Activated naive CD4-positive, alpha-beta T cell (primary cell): ENCODE measurements at places on chromosomes 6 and 20.

DNA sequence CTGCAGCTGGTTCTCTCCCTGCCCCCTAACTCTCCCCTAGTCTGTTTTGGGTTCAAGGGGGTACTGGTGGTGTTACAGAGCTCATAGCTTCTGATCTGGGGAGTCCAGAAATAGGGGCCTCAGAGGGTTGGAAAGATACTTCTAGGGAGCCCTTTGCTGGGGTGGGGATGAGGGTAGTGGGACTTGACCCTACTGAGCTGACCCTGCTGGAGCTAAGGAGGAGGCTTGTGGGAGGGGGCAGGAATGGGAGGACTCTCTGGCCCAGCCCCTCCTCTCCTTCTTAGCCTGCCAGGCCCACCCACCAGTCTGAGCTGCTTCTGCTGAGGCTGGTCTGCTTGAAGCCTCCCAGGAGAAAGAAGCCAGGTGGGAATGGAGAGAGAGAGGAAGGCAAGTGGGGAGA, at the start of gene EGFL8:
TSS of gene EGFL8 (plus strand) at position 301 of the 400 bp plus-strand sequence. CDS start 1,571 bp downstream, outside the sequence.
- DNase-seq, result no peak

GRCh38 chr6:106415921-106416320, 55.4 kb downstream of the CRYBG1 start:
- DNase-seq, result no peak

GRCh38 chr20:2405693-2406065, 25.0 kb downstream of the TGM6 start:
- DNase-seq, result no peak

GRCh38 chr6:9646342-9647070, 768.4 kb downstream of the TFAP2A start:
- DNase-seq, result no peak

GRCh38 chr6:1679688-1680068, 70.0 kb downstream of the FOXC1 start:
- DNase-seq, result no peak

- DNase-seq, result no peak
Measured at GRCh38 chr20:19938421-19939090, 78.6 kb upstream of the NAA20 start.

DNA sequence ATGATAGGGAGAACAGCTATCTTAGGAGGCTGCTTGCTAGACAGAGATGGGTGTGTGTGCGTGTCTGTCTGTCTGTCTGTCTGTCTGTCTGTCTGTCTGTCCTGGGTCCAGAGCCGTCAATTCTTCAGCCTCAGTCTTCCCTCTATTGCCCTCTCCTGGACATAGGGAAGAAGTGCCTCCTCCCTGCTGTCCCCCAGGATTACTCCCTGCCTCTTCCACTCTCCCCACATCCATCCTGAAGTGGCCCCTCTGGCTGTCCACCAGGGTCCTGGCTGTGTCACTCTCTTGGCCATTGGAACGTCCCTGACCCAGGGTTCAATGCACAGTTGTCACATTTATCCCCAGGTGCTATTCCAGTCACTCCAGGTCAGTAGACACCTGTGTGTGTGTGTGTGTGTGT, 10.2 kb downstream of the TREML2 start:
- DNase-seq, result no peak

- DNase-seq, result no peak
Measured at GRCh38 chr20:9281803-9282202, 212.9 kb downstream of the PLCB4 start.
